NCI-H187 treated with DMSO at 0.1 percent for 48 hours (cell line): ENCODE measurements at places on chromosomes 13 and 19.

GRCh38 chr19:23946569-23946968, 31.9 kb downstream of the ZNF726 start:
- no peak for DNase-seq

DNA sequence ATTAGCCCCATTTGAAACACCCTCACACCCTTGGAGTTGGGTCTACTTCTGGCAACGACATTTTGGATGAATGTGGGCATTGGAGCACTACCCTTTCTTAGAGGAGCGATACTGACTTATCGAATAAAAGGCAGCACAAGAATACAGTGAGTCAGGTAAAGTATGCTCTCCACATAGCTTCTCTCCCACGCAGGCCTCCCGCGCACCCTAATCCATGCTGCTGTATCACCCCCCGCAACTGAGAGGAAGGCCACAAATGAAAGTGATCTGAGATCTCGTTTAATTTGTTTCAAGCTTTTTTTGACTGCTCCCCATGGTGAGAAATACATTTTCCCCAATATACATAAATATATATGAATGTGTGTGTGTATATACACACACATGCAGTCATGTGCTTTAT, 25.4 kb upstream of the AKAP11 start:
- DNase-seq: no peak

- DNase-seq: no peak
Observed at GRCh38 chr19:5678071-5678718, 2.1 kb downstream of the MICOS13 start.

DNA sequence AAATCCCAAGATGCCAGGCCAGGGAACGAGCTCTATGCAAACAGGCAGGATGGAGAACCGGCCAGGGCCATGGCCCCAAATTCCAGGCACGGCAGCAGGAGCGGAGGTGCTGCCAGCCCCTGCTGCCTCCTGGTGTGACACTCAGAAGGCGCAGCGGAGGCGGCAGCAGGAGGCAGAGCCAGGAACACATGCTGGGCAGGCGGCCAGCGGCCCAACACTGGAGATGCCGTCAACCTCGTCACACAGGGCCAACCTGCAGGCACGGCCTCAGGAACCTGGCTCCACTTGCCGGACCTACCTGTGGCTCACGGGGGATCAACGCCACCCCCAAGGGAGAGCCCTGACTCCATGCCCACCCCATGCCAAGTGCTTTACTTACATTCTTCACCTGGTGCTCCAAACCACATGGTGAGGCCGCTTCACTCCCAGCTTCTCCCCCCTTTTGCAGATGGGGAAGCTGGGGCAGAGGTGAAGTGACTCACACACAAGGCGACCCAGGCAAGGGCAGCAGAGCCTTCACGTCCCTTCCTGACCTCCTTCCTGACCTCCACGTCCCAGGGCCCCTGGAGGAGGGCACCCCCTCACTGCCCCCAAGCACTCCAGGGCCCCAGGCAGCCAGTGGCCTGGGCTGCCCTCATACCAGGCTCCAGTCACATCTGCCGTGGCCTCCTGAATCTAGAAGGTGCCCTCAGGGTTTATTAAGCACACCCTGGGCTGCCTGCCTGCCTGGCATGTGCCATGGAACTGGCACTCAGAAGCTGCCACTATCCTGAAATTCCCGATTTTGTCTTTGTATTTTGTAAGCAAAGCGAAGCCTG, 43.5 kb downstream of the GGACT start:
- DNase-seq: no peak

- DNase-seq: no peak
Observed at GRCh38 chr13:28755546-28755870, 36.7 kb upstream of the SLC46A3 start.

- no peak for DNase-seq
Observed at GRCh38 chr19:12090807-12091206, 26.3 kb downstream of the ZNF844 start.

DNA sequence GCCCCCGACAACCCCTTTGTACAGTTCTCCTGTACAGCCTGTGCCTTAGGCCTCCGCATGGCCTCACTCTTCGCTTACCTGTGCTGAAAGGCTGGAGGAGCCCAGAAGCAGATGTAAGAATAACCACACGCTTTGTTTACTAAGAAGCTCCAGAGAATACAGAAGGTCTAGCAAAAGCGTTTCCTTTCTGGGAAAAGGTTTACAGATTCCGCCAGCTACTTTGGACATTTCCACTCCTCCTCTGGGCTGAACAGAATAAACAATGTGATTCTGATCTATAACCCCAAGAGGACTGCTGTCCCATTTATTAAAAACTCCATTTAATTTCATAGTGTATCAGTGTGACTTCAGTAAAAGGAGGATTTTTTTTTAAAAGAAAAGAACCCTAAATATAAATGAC, 339.2 kb downstream of the DNAJC15 start:
- no peak for DNase-seq

DNA sequence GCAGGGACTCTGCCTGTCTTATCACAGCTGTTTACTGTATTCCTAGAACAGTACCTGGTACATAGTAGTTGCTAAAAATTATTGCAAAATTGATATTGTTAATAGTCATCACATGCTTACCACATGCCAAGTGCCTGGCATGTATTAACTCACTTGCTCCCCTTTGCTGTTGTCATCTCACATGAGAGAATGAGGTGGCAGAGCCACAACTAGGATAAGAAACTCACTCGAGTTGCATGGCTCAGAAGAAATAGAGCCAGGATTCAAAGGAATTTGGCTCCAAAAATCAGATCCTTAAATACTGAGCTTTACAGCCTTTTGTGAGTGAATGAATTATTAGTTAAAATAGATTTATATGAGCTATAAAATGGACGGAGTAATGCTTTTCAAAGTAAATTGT, 42.6 kb downstream of the B3GLCT start:
- DNase-seq: no peak

DNA sequence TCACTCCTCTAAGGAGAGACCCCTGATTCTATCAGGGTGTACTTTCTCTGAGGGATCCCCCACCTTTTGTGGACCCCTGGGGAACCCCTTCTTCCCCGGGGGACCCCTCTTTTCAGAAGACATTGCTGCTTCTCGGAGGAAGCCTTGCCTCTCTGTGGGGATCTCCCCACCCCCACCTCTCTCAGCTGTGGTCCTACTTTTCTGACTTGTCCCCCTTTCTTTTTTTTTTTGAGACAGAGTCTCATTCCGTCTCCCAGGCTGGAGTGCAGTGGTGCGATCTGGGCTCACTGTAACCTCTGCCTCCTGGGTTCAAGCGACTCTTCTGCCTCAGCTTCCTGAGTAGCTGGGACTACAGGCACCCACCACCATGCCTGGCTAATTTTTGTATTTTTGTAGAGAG, 18.4 kb upstream of the GATAD2A start:
- no peak for DNase-seq

DNA sequence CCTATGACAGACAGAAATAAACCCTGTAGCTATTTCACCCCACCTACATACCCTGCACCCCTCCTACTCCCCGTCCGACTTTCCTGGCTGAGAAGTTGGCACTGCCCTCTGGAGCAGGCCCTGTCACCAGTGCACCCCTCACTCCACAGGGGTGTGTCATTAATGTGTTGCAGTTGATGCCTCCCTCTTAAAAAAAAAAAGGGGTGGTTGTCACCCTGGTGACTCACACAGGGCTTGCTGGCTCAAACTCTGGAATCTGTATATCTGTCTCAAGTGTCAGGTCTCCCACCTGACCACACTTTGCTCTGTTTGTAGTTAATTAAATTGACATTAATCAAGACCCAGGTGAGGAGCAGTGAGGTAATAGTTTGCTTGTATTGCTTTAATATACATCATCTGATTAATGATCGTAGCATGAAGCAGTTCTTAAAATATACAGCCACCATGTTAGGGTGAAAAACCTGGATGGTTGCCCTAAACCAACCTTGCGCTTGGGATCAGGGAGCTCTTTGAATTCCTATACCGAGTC, 2.0 kb upstream of the GATAD2A start:
- DNase-seq: no peak

DNA sequence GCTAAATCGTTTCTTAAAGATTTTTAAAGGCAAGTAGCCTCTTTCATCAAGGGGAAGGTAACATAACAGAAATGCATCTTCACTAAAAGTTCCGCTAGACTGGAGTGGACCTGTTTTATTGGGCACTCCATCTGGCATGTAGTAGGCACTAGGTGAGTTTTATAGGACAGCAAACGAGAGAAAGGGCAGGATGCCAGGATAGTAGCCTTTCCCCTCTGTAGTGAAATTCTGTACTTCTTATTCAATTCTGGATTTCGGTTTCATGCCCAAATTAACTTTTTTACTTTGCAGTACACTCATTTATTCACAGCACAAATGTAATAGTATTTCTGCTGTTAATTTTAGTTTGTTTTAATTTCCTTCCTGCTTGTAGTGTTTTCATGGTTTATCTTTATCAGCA, 45.2 kb downstream of the GPR180 start:
- no peak for DNase-seq

- DNase-seq: no peak
Observed at GRCh38 chr13:73954808-73955207, 179.4 kb downstream of the KLF12 start.

GRCh38 chr19:55591555-55591954, 7.8 kb downstream of the FIZ1 start:
- no peak for DNase-seq

DNA sequence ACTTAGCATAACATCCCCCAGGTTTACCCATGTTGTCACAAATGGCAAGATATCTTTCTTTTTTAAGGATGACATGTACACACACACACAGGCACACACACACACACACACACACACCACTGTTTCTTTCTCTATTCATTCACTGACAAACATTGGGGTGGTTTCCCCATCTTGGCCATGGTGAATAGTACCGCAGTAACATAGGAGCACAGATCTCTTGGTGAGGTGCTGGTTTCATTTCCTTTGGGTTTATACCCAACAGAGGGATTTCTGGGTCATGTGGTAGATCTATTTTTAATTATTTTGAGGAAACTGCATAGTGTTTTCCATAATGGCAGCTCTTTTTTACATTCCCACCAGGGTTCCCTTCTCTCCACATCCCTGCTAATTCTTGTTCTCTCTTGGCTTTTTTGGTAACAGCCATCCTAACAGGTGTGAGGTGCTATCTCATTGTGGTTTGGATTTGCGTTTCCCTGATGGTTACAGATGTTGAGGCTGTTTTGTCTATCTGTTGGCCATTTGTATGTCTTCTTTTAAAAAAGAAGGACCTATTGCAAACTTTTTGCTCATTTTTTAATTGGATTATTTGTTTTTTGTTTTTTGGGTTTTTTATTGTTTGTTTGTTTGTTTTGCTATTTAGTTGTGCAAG, 251.7 kb upstream of the IRS2 start:
- DNase-seq: no peak

GRCh38 chr13:90746230-90746629, 601.3 kb upstream of the MIR17HG start:
- no peak for DNase-seq

DNA sequence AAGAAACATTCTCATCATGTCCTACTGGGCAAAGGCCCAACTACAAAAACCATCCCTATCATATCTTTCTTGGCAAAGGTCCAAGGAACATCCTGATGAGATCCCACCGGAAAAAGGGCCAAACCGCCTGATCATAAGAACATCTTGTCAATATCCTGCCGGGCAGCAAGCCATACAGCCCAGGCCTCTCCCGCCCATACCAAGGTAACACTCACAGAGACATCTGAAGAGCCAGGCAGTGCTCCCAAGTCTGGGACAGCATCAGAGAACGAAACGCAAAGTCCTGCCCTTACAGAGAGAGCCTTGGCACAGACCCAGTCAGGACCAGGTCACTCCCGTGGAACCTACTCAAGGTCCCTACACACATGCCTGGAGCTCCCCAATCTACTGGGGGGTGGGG, 18.5 kb upstream of the ZNF331 start:
- DNase-seq: no peak

DNA sequence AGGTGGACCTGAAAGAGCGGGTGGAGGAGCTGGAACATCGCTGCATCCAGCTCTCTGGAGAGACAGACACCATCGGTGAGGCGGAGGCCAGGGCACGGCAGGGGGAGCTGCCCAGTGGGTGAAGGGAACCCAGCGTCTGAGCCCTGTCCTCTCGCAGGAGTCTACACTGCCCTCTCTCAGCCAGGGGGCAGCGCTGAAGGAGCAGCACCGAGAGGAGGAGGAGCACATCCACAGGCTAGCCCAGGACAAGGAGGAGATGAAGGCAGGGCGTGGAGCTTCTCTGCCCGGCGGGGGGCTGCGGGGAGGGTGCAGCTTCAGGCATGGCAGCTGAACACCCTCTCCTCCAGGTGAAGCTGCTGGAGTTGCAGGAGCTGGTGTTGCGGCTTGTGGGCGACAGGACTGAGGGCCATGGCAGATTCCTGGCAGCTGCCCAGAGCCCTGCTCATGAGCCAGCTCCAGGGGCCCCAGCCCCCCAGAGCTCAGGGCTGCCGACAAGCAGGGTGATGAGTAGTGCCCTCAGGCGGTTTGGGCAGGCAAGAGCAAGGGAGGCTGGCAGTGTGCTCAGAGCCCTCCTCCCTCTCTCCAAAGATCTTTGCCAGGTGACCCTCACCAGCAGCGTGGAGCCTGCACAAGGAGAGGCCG, 31.4 kb upstream of the ZNF492 start:
- no peak for DNase-seq

- no peak for DNase-seq
Observed at GRCh38 chr13:111472083-111472482, 151.6 kb downstream of the TEX29 start.

GRCh38 chr19:38527466-38528136, 90.2 kb downstream of the MAP4K1 start:
- DNase-seq: no peak

GRCh38 chr13:35675651-35676050, 199.2 kb upstream of the MAB21L1 start:
- peak; percentile 11 for DNase-seq

DNA sequence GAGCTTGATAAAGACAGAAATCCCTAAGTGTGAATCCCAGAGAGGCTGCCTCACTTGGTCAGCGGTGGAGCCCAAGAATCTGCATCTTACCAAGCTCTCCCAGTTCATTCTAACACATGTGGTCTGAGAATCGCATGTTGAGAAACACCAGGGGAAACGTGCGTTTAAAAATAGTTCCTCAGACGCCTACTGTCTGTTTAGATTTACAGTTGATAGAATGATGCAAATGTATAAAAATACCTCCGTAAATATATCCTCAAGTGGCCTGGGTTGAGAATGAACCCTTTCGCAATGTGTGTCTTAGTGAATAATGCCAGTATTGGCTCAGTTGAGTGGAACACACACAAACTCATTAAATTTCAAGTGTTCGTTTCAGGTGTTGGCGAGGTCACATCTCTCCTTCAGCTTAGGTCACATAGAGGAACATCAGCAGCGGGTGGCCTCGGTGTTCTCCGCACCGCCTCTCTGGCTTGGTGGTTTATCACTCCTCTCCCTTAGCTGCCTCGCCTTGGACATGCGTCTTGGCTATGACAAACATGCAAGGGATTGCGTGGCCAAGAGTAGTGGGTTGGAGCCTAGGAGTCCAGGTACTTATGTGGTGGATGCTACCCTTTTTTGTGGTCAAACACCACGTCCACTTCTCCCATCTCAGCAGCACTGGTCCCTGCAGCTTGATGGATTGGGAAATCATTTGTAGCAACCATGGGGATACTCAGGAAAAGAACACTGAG, 117.6 kb upstream of the SPATA13 start:
- DNase-seq: no peak

- DNase-seq: no peak
Observed at GRCh38 chr13:25778365-25778764, 273.5 kb downstream of the SHISA2 start.
